ENCODE measurements at places on chromosomes 1 and 21. TPM values are rescaled to one million over a fixed set of nuclear protein-coding genes. Genes with fewer than 3 reads are reported as not detected.
A peak's percentile ranks its signal among the peaks of the same experiment; 100 is the strongest.

PADI2 gene
- total RNA-seq = 1.1 TPM

SNX7 gene
- total RNA-seq = 36.2 TPM

LCE1D gene
- not detected for total RNA-seq

CAPZA1 gene
- 76.5 TPM for total RNA-seq

NCMAP gene
- total RNA-seq = not detected

COL16A1 gene
- 57.4 TPM for total RNA-seq

GRCh38 chr1:27392096-27392777 is at the start of gene GPR3:
GPR3 (plus strand) TSS chr1:27392622; CDS start chr1:27393799, 1,177 bp downstream.
- peak; percentile 96 for DNase-seq
- no peaks in the 10 kb centered on the region for H3K36me3 ChIP-seq
- peak within 1 kb of the TSS; percentile 41 for H3K4me3 ChIP-seq
- H3K4me1 ChIP-seq = peaks cover 28% of the 10 kb centered on the region

DNA sequence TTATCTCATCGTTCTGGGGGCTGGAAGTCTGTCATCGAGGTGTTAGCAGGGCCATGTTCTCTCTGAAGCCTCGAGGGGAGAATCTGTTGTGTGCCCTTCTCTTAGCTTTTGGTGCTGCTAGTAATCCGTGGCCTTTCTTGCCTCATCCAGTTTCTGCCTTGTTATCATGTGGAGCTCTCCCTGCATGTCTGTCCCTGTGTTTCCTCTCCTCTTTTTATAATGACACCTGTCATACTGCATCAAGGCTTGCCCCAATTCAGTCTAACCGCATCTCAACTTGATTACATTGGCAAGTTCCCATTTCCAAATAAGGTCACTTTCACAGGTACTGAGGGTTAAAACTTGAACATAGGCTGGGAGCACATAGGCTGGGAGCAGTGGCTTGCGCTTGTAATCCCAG is 82.6 kb upstream of the CNIH3 start:
- no peaks in the 10 kb centered on the region for H3K4me1 ChIP-seq
- H3K4me3 ChIP-seq = no peak overlapping the region
- no peak for DNase-seq
- no peaks in the 10 kb centered on the region for H3K36me3 ChIP-seq

DNA sequence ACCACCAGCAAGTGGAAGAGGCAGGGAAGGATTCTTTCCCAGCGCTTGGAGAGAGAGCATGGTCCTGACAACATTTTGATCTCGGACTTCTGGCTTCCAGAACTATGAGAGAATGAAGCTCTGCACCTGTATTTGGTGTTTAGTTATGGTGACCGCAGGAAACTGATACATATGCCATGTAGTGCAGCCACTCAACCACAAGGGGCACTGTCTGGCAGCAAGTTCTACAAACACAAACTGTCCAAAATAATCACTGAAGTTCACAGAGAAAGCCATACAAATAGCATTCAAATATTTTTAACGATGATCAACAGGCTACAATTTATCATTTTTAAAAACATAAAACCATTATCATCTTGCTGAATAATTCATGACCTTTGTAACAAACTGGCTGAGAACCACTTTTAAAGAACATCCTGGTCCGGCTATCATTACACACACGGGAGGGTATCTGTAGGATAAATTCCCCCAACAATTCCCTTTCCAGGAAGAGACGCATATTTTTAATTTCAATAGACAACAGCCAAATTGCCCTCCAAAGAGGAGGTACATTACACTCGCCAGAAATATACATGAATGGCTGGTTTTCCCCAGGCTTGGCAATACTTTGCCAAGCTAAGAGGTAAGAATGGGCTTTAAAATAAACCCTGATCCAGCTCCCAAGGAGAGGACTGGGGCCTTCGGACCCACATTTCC is 9.2 kb upstream of the CBR3 start:
- no peak overlapping the region for H3K4me3 ChIP-seq
- no peaks in the 10 kb centered on the region for H3K27me3 ChIP-seq
- DNase-seq = no peak
- peak overlapping the region; percentile 10 for H3K27ac ChIP-seq
- H3K36me3 ChIP-seq = no peaks in the 10 kb centered on the region

- no peak overlapping the region for H3K27ac ChIP-seq
- H3K27me3 ChIP-seq = no peaks in the 10 kb centered on the region
- H3K4me1 ChIP-seq = peaks cover 7% of the 10 kb centered on the region
- H3K36me3 ChIP-seq = no peaks in the 10 kb centered on the region
- H3K4me3 ChIP-seq = no peak overlapping the region
- no peak for DNase-seq
Observed at GRCh38 chr1:65259816-65260215, 49.5 kb upstream of the DNAJC6 start.

- H3K4me3 ChIP-seq = no peak overlapping the region
- no peaks in the 10 kb centered on the region for H3K4me1 ChIP-seq
- H3K27me3 ChIP-seq = no peaks in the 10 kb centered on the region
- H3K27ac ChIP-seq = no peak overlapping the region
Observed at GRCh38 chr1:169836198-169836597, 41.5 kb upstream of the METTL18 start.

DNA sequence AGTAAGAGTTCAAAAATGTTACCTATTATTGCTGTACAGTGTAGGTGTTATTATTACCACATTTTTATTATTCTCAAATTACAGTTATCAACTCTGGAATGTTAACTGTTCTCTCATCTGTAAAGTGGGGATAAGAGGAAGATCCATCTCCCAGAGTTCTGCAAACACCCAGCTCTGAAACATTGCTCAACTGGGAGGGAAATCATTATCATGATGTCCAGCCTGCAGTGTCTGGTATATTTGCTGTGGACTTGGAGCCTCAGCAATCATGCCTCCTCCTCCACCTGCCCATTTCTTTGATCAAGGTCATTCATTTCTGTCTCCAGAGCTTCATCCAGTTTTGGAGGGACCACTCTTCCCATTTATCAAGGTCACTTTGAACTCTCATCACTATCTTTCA is 39.4 kb downstream of the C8A start:
- H3K4me1 ChIP-seq = no peaks in the 10 kb centered on the region
- no peak overlapping the region for H3K27ac ChIP-seq
- DNase-seq = no peak

All from sigmoid colon (tissue), 7 donors.